ENCODE measurements at places on chromosomes 2 and 18. TPM values are rescaled to one million over a fixed set of nuclear protein-coding genes. Genes with fewer than 3 reads are reported as not detected.

Gene ACVR1C
- total RNA-seq: 0.32 TPM

Gene IL1B
- 0.37 TPM for total RNA-seq

Gene SDC1
- 0.42 TPM for total RNA-seq

Gene ATG4B
- 42.3 TPM for total RNA-seq

Gene POTEI
- not detected for total RNA-seq

GRCh38 chr18:78238404-78239089 lies 741.1 kb upstream of the SALL3 start:
- no peak for DNase-seq

- DNase-seq: no peak
These were observed 262.4 kb downstream of the INSIG2 start for GRCh38 chr2:118350621-118351020.

- DNase-seq: no peak
These were observed 259.6 kb upstream of the THUMPD2 start for GRCh38 chr2:40038646-40039045.

DNA sequence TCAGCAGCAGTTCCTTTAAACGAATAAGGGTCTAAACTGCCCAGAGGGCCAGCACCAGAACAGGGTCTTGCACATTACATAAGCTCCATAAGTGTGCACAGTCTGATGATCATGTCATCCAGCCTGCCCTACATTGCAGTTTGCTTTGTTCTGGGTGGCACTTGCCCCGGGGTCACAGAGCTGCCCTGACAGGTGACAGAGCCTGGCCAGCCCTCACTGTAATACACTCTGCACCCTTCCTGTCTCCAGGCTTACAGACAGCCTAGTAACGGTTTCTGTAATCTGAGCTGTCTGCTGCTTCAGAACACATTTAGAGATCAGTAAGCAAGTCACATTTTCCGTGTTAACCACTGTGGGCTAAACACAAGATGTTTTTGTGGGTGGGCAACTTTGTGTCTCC lies 213.3 kb downstream of the FAM210A start:
- DNase-seq: no peak

DNA sequence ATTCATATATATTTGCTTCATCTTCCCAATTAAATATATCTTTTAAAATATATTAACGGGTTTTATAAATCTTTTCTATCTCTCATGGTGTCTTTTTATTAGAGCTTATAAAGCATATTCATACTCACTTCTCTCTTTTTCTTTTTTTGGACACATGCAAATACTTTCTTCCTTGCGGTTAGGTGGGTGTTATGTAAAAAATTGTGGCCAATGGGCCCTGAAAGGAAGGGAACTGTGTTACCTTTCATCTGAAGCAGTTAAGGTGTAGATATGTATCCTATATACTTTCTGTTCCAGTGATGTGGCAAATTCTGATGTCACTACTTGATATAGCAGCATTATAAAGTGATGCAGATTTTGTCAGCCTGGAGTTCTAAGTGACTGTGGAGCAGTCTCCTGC lies 714.5 kb downstream of the PLCL1 start:
- no peak for DNase-seq

DNA sequence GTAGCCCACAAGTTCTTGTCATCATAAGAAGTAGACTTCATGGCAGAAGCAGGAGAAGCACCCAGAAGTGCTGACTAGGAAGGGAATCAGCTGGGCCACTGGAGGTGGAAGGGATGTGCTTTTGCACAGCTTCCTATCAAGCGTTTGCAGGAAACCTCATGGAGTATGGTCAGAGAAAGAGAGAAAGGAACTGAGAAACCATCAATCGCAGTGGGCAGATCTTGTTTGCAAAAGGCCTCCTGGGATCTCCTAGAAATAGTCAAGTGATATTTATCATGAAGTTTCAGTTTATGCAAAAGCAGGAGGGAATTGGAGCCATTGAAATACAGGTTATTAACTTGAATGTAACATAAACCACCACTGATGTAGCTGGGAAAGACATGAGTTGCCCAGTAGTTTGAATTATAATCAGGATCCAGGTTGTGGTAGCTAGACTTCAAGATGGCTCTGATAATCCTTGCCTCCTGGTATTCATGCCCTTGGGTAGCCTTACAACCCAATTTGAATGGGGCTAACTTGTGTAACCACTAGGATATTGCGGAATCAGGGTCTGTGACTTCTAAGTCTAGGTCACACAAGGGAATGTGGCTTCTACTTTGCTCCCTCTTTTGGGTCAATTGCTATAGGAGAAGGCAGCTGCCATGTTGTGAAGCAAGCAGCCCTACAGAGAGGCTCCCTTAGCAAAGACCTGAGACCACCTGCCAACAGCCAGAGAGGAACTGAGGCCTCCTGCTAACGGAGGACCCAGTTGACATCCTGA lies 69.8 kb upstream of the TCF4 start:
- no peak for DNase-seq

Measured in left ventricle myocardium superior (tissue), 1 donor.